ENCODE measurements at places on chromosomes 4 and X.

DNA sequence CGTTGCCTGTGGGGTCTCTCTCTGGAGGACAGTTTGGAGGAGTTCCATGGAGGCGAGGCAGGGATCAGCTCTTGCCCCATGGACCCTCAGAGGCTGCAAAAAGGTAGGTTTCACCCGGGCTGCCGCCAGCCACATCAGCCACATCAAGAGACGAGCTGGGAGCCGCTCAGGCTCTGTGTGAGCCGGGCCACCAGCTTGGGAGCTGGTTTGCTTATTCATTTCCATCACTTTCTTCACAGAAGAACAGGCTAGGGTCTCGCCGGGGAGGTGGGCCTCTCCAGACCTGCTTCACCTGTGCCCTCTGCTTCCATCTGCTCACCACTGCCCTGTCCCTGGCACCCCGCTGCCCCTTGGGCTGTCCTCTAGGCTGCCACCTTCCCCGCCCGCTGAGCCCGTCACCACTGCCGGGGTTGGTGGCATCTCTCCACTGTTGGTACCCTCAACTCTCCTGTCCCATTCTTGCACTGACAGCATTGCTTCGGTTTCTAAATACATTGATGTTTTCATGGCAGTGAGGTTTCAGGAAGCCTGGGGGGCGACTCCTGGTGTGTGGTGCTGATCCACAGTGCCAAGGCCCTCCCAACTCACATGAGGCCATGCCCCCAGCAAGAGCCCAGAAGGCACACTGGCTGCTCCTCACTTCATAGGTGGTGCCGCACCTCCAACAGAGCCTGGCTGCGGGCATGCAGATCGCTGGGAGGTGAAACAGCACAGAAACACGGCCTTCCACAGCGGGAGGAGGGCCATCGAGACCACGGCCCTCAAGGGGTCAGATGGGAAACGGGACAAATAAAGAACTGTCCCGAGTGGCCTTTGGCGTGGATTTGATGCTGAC, 4.5 kb upstream of the TREX2 start:
- no peak for DNase-seq

DNA sequence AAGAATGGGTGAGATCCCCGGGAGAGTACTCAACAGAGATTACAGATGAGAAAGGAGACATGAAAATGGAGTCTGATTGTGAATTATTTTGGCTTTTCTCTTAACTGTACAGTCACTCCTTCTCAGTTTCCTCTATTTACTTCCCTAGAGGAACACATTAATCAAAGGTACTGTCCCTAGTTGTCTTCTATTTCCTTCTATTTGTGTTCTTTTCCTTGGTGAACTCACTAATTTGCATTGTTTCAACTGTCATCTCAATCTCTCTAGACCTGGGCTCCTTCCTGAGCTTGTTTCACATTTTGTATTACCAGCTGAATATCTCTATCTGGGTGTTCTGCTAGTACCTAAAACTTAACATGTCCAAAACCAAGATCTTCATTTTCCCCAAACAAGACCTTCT, 59.8 kb downstream of the ABCB7 start:
- DNase-seq = no peak

DNA sequence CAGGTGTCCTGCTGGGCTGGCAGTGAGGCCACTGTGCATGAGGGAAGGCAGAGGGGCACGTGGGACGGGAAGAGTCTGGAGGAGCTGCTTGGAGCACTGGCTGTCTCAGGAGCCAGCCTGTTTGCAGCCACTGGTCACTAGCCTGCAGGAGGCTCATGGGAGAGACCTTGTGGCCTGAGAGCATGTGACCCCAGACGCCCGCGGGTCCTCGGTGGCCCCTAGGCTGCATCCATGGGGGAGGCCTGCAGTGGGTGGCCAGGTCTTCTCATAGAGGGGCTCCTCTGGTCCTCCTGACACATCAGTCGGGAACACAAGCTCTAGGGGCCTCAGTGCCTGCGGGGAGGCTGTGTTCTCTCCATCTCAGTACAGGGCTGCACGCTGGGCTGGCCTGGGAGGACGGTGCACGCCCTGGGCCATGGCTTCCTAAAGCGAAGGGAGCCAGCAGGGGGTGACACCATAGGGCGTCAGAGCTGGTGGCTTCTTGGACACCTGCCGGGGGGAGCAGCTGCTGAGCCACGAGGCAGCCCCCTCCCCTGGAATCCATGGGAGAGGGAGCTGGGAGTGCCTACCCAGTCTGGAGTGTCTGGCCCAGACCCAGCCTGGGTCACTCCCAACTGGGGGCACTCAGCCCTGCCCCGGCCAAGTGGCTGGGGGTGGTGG, 12.3 kb downstream of the NAT8L start:
- no peak for DNase-seq

- DNase-seq = no peak
These were observed 249.6 kb upstream of the ATOH1 start for GRCh38 chr4:93578942-93579341.

- no peak for DNase-seq
These were observed 118.4 kb downstream of the DTHD1 start for GRCh38 chr4:36399762-36400353.

Data from NCI-H187 treated with DMSO at 0.1 percent for 48 hours (cell line).